Upper lobe of right lung (tissue), 1 donor: ENCODE measurements at places on chromosomes 11 and 22.

GRCh38 chr11:8262552-8263108 is 1.0 kb downstream of the LMO1 start:
- DNase-seq = peak; percentile 71

GRCh38 chr22:38465673-38466490 is 2.0 kb upstream of the KDELR3 start:
- DNase-seq = peak; percentile 41

- DNase-seq = no peak
These were observed 175.9 kb downstream of the NTM start for GRCh38 chr11:131546218-131546895.

DNA sequence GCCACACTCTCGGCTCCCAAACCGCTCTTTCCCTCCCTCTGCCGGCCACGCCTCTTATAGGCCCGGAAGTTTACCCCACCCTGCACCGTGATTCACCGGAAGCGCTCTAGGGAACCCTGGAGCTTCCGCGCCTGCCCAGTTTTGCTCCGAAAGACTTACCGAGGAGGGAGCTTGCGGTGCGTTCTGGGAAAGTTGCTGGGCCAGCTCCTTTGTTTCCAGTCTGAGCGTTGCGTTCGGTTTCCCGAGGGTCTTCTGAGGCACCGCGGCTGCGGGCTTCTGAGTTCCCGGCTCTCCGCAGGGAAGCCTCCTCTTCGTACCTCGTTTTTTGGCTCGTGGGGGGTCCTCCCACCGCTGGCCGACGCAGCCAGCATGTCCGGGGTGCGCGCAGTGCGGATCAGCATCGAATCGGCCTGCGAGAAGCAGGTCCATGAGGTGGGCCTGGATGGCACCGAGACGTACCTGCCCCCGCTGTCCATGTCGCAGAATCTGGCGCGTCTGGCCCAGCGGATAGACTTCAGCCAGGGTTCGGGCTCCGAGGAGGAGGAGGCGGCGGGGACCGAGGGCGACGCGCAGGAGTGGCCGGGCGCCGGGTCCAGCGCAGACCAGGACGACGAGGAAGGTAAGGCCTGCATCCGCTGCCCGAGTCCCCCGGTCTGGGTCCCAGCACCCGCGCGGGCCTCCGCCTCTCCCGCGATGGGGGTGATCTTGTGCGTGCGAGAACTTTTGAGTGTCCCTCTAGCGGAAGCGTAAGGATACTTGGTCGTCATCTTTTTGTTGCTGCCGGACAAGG is at the start of gene MED17:
TSS of gene MED17 (plus strand) at position 138 of the 790 bp plus-strand sequence. CDS start at position 370, 232 bp downstream.
- DNase-seq = peak; percentile 94
